ENCODE measurements at places on chromosomes 4 and X.

- no peak for DNase-seq
These were observed 106.5 kb upstream of the PAK3 start for GRCh38 chrX:110989447-110989846.

DNA sequence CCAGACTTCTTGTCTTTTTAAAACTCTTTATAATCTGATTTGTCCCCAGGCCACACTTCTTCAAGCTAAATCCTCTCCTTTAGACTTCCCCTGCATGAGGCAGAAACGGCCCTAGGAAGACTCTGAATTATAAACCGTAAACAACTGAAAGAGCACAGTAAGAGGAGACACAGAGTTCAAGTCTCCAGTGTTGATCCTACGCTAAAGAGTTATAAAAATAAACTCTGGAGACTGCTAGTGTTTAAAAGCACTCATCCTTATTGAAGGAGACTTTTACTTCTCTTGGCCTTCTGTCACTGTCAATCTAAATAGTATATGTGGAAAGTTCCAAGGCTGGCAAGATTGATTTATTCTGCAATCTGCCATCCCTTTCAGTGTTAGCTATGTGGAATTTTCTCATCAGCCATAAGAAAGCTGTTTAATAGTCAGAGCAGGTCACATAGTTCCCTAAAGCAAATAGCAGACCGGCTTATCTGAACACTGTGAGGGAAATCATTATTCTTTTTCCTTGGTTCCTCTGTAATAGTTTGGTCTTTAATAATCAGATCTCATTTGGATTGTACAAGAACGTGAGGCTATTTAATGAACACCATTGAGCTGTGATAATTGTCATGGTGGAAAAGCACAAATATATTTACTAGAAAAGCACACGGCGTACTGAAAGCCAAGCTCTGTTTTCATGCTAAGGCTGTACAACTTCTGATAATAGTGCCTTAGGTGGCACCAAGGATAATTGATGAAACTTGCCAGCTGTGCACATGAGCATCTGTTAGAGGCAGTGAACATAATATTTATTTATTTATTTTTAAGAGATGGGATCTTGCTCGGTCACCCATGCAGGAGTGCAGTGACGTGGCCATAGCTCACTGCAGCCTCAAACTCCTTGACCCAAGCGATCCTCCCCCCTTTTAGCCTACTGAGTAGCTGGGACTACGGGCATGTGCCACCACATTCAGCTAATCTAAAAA is 157.7 kb downstream of the CEP135 start:
- DNase-seq: no peak

- peak; percentile 78 for DNase-seq
These were observed 74.7 kb downstream of the PAQR3 start for GRCh38 chr4:78864405-78865024.

DNA sequence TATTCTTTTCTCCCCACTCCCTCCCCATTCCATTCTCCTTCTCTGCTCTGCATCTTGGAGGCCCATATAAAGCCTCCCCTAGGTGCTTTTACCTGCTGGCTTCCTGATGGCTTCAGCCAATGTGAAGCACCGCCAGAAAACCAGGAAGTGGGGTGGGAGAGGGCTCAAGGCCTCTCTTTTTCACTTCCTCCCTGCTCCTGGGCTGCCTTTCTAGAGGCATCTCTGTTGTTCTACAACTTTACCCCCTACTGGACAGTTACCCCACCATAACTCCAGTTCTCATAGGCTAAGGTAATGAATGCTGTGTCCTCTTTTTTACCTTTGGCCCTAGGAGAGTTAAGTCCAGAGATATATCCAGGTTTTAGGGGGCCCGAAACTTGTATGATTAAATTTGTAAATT is 62.4 kb upstream of the PPARGC1A start:
- DNase-seq: no peak
